ENCODE measurements at places on chromosomes 3 and 15. TPM values are rescaled to one million over a fixed set of nuclear protein-coding genes. Genes with fewer than 3 reads are reported as not detected.
A peak's percentile ranks its signal among the peaks of the same experiment; 100 is the strongest.

The ATP13A4 gene
- total RNA-seq, result 3.5 TPM

- no peak overlapping the region for H3K27ac ChIP-seq
- H3K27me3 ChIP-seq, result peaks cover 2% of the 10 kb centered on the region
- H3K4me1 ChIP-seq, result no peaks in the 10 kb centered on the region
- H3K36me3 ChIP-seq, result no peaks in the 10 kb centered on the region
These were observed 377.0 kb downstream of the FEZF2 start for GRCh38 chr3:61996366-61996765.

The CCDC54 gene
- total RNA-seq, result not detected

The LEO1 gene
- 28.9 TPM for total RNA-seq

- peaks cover 14% of the 10 kb centered on the region for H3K27me3 ChIP-seq
- DNase-seq, result no peak
- H3K36me3 ChIP-seq, result no peaks in the 10 kb centered on the region
These were observed 34.0 kb upstream of the CCDC174 start for GRCh38 chr3:14617508-14618023.

GRCh38 chr15:60396958-60397771, 621 bp downstream of the ANXA2 start:
- DNase-seq, result peak; percentile 76
- H3K36me3 ChIP-seq, result peaks cover 13% of the 10 kb centered on the region
- H3K27ac ChIP-seq, result peak overlapping the region; percentile 92
- peaks cover 41% of the 10 kb centered on the region for H3K4me1 ChIP-seq

The INSYN1 gene
- total RNA-seq, result not detected

- H3K4me3 ChIP-seq, result peak overlapping the region; percentile 85
- H3K27me3 ChIP-seq, result no peaks in the 10 kb centered on the region
- peaks cover 38% of the 10 kb centered on the region for H3K4me1 ChIP-seq
- H3K27ac ChIP-seq, result peak overlapping the region; percentile 90
- peak; percentile 45 for DNase-seq
These were observed 1.1 kb downstream of the RAF1 start for GRCh38 chr3:12662593-12663400.

GRCh38 chr3:58999134-58999773, 50.6 kb downstream of the CFAP20DC start:
- H3K4me1 ChIP-seq, result no peaks in the 10 kb centered on the region
- H3K4me3 ChIP-seq, result no peak overlapping the region
- peaks cover 7% of the 10 kb centered on the region for H3K27me3 ChIP-seq
- no peaks in the 10 kb centered on the region for H3K36me3 ChIP-seq
- no peak for DNase-seq

DNA sequence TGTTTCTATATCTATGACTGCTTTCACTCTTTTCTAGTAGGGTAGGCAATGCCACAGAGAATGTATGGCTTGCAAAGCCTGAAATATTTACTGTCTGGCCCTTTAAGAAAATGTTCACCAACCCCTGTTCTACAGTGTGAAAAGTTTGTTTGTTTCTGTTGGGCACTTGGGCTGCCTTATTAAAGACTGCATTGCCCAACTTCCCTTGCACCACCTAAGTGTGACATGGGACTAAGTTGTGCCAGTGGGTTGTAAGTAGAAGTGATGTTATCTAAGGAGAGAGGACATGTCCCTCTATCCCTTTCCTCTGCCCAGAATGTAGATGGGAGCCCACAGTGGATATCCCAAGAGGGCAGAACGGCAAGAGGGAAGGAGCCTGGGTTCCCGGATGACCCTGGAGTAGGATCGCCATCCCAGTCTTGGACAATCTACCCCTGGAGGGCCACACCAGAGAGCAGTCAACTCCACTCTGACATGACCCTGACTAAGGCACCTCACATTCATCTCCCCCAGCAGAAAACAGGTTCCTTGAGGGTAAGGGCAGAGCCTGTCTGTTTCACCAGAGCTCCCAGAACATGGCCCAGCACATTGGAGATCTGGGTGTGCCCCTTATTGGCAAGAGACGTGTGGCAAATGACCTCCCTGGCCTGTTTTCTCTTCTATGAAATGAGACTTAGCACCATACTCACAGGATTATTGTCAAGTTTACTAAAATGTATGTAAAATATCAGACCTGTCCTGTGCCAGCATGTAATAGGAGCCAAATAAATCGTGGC, 138.8 kb downstream of the SMAD6 start:
- H3K27me3 ChIP-seq, result peaks cover 37% of the 10 kb centered on the region
- DNase-seq, result no peak
- H3K27ac ChIP-seq, result no peak overlapping the region
- no peak overlapping the region for H3K4me3 ChIP-seq
- peaks cover 5% of the 10 kb centered on the region for H3K4me1 ChIP-seq

DNA sequence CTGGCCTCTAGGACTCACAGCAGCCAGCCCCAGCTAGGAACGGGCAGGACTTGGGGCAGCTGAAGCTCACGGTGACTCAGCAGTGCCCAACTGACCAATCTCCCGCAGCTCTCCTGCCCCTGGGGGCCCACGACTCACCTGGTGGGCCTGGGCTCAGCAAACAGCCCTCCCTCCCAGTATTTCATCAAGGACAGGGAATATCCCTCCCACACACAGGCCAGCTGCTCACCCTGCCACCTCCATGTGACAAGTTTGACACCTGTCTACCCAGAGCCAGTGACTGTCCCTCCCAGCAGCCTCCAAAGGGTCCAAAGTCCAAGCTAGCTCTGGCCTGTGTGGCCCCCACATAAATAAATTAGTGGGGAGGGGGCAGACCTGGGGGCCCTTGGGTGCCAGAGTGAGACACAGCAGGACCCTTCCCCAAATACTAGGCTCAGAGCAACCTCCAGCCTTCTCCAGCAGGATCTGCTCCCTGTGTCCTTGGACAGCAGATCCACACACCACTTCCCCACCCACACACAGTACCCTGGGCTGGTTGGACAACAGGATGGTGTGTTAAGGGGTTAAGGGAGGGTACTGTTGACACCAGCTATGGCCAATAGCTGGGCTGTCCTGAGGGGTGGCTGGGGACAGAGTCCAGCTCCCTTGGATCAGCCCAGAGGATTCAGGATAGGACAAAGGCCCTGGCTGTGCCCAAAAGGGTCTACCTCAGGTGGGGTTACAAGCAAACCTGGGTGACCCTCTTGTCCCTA, 4.3 kb downstream of the GNAT1 start:
- H3K27me3 ChIP-seq, result peaks cover 17% of the 10 kb centered on the region
- H3K36me3 ChIP-seq, result no peaks in the 10 kb centered on the region
- no peak overlapping the region for H3K27ac ChIP-seq
- no peak overlapping the region for H3K4me3 ChIP-seq
- H3K4me1 ChIP-seq, result peaks cover 11% of the 10 kb centered on the region

DNA sequence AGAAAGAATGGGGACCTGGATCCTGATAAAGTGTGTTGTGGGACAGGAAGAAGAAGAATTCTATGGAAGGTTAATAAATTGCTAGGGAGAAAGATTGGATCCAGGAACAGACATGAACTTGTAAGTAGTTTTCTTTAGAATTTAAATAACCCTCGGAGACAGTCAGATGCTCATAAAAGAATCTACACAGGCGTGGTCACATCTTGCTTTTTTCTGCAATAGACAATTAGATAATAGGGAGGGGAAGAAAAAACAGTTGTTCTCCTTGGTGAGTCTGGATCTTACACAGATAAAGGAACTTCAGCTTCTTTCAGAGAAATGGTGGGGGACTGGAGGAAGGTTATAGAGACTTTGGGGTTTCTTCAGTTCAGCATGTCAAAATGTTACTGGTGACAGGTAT, 232.6 kb downstream of the ALCAM start:
- peaks cover 2% of the 10 kb centered on the region for H3K4me1 ChIP-seq
- no peak for DNase-seq
- H3K27ac ChIP-seq, result no peak overlapping the region
- no peaks in the 10 kb centered on the region for H3K36me3 ChIP-seq
- H3K27me3 ChIP-seq, result no peaks in the 10 kb centered on the region
- no peak overlapping the region for H3K4me3 ChIP-seq

The CLDN11 gene
- not detected for total RNA-seq

DNA sequence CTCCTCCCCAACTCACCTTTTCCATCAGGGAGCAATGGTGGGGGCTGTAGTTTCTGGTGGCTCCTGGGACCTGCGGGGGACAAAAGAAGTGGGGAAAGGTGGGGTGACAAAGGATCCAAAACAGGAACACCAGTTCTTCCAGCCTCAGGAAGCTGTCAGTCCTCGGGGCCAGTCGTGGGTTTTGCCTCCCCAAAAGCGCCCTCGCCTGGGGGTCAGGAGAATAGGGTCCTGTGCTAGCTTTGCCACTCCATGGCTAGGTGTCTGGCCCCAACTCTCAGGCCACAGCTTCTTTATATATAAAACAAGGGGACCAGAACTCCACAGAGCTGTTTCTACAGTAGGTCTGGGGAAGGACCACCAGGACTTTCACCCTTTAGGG, 4.0 kb downstream of the CCDC9B start:
- H3K27me3 ChIP-seq, result no peaks in the 10 kb centered on the region
- no peak overlapping the region for H3K4me3 ChIP-seq
- no peak overlapping the region for H3K27ac ChIP-seq
- no peaks in the 10 kb centered on the region for H3K36me3 ChIP-seq

GRCh38 chr15:85515212-85515611, 134.8 kb downstream of the AKAP13 start:
- H3K4me3 ChIP-seq, result no peak overlapping the region
- no peak overlapping the region for H3K27ac ChIP-seq

The GLDN gene
- total RNA-seq, result not detected

DNA sequence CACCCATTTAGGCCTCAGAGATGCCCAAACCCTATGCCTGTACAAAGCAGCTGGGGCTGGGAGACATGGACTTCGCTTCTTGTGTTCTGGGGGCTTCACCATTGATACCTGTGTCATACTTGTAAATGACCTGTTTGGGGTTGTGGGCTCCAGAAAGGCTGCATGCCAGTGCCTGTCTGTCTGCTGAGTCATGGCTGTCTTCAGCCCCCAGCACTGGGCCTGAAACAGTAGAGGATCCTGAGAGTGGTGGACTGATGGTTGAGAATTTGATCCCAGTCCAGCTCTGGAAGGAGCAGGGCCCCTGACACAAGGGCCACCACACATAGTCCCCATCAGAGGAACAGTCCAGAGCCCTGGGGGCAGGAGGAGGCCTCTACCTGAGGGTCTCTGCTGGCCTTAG, 24.6 kb upstream of the APEH start:
- no peaks in the 10 kb centered on the region for H3K36me3 ChIP-seq
- H3K4me1 ChIP-seq, result no peaks in the 10 kb centered on the region
- no peak overlapping the region for H3K27ac ChIP-seq
- no peak overlapping the region for H3K4me3 ChIP-seq

The PLA2G4D gene
- total RNA-seq, result not detected

GRCh38 chr3:84265768-84266167, 693.0 kb upstream of the CADM2 start:
- H3K4me3 ChIP-seq, result no peak overlapping the region
- H3K36me3 ChIP-seq, result no peaks in the 10 kb centered on the region
- no peak overlapping the region for H3K27ac ChIP-seq
- H3K27me3 ChIP-seq, result no peaks in the 10 kb centered on the region
- no peaks in the 10 kb centered on the region for H3K4me1 ChIP-seq
